ENCODE measurements at places on chromosomes 4 and X. TPM values are rescaled to one million over a fixed set of nuclear protein-coding genes. Genes with fewer than 3 reads are reported as not detected.
A peak's percentile ranks its signal among the peaks of the same experiment; 100 is the strongest.

Gene ARHGAP6
- not detected for total RNA-seq

Gene FATE1
- total RNA-seq = not detected

Gene SPOCK3
- total RNA-seq = not detected

DNA sequence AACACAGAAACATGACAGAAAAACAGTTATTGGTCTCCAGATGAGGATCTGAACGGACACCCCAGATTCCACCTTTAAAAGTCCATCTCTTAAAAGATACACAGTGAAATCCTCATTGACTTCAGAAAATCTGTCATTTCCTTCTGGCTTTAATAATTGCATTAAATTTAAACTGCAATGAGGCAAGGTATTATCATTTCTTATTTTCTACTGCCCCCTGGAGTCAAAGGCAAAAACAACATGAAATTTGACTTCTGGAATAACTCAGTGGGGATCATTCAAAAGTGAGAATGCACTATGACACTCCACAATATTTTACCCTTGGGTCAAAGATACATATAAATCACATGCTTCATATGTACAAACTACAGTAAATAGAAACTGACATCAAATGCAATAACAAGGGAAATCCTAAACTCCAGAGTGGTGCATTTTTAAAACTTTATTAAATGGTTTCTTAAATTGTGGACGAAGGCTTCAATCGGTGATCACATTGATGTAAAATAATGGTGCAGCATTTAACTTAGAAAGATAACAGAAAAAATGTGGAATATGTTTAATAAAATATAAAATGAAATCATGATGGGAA, 56.4 kb upstream of the SPANXN1 start:
- peak; percentile 57 for DNase-seq

- no peak for DNase-seq
These were observed 93.0 kb downstream of the SPIN4 start for GRCh38 chrX:63258144-63258543.

DNA sequence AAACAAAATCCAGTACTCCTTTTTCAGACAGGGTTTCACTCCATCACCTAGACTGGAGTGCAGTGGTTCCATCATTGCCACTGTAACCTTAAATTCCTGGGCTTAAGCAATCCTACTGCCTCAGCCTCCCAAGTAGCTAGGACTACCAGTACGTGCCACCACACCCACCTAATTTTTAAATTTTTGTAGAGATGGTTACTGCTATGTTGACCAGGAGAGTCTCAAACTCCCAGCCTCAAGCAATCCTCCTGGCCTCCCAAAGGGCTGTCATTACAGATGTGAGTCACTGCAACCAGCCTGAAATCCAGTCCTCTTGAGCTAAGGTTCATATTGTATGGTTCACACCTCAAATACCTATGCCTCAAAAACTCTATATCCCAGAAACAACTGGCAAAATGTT, 22.4 kb downstream of the ANKRD17 start:
- no peak for DNase-seq
